ENCODE measurements at places on chromosomes 7 and 10.

GRCh38 chr7:18978108-18978495 is 139.3 kb downstream of the TWIST1 start:
- DNase-seq = peak; percentile 75

DNA sequence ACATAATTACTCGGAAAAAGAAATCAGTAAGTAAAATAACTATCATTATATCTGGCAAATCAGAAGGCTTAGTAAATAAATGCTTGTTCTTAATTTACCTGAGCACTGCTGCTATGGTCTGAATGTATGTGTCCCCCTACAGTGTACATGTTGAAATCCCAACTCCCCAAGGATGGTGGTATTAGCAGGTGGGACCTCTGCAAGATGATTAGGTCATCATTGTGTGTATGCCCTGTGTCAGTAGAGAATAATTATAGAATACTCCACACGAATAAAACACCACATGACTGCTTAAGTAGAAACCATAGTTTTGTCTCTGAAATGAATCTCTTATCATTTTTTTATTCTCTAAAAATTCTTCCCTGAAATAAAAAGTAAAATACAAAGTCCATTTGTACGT is 101.6 kb downstream of the RNF133 start:
- DNase-seq = no peak

DNA sequence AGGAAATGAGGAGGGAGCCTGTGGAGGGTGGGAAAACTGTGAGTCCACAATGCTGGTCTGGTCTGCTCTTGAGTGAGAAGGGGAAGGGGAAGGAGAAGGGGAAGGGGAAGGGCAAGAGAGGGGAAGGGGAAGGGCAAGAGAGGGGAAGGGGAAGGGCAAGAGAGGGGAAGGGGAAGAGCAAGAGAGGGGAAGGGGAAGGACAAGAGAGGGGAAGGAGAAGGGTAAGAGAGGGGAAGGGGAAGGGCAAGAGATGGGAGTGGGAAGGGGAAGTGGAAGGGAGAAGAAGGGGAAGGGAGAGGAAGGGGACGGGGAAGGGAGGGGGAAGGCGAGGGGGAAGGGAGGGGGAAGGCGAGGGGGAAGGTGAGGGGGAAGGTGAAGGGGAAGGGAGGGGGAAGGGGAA is 213.2 kb downstream of the GRM8 start:
- DNase-seq = no peak

GRCh38 chr7:31019509-31019908 is 32.6 kb upstream of the ADCYAP1R1 start:
- no peak for DNase-seq

DNA sequence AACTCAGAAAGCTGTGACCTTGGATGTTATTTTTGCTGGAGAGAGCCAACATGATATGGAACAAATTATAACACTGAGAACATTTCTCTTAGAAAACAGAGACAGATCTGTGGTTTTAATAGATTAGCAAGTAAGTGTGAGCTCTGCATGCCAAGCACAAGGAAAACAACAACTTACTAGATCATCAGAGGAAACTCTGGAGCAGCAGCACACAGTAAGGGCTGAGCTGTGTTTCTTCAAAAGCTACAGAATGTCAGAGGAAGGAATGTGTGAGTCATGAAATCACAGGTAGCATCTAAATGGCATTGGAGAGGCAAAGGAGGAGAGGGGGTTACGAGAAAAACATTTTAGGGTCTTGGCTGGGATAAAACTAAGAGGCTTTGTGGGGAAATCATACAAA is 283.4 kb upstream of the FZD8 start:
- DNase-seq = no peak

GRCh38 chr10:74909670-74910069 is 83.3 kb downstream of the KAT6B start:
- no peak for DNase-seq

DNA sequence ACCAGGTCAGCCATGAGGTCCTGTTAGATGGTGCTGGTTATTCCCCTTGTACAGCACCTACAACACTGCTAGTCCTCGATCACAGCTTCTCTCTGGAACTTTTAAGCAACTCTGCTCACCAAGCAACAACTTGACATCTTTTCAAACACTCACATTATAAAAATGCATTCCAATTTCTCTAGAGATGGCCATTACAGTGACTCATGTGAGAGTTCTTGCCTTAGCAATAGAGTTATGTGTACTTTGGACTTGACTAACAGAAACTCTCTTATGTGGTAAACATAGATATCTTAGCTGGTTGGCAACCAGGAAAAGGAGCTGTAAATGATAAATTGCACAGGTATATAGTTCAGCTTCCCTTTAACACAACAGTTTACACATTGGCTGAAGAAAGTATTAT is 122.2 kb downstream of the PDE1C start:
- no peak for DNase-seq

DNA sequence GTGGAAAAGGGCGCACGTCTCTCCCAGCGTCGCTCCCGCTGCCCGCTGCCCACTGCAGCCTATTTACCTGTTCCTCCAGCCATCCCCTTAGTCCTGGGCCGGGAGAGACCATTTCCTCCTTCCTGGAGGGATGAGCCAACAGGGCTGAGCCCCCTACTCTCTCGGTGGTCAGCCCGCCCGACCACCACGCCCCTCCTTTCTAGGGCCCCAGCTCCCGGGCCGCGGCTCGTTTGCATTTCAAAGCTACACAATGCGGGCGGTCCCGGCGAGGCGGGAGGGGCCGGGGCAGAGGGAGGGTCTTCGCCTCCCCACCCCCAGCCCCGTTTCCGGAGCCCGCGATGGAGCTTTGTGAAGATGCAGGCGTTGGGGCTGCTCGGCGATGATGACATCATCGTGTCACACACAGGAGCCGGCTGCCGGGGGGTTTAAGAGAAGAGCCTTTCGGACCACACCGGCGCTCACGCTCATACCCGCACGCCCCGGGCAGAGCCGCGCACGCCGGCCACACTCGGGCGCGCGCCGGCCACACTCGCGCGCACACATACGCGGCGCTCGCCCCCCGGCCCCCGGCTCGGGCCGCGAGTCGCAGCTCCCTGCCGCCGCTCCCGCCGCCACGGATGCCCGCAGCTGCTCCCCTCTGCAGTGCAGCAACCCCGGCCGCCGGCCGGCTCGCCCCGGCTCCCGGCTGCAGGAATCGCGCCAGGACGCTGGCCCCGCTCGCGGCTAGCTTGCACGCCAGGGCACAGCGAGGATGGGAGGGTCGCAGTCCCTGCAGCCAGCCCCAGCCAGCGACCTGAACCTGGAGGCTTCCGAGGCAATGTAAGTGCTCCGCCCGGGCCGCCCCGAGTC is 107.7 kb upstream of the BTBD16 start:
- DNase-seq = no peak

DNA sequence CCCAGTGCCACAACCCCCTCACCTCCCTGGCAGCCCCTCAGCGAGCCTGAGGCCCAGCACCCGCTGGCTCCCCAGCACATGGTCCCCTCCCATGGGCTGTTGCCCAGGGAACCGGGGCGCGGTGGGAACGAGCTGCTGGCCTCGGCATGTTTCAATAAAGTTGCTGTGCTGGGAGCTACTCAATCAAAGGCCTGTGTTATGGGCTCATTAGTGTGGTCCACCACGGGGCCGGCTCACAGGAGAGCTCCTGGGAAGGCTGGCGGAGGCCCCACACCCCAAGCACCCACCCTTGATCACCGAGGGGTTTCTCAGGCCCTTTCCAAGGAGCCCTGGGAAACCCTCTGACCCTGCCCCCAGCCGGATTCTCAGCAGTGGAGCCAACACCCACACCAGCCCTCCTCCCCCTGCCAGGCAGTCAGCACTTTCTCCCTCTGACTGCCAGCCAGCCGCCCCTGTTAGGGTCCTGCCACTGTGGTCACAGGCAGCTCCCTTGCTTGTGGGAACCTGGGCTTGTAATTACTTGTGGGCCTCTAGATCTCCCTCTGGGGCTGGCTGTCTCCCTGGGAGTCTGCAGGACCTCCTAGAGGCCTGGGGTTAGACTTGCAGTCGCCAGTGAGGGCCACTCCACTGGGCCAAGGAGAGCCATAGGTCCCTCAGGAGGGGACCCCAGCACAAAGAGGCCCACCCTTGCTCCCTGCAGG is 24.8 kb upstream of the TRIM8 start:
- DNase-seq = no peak

DNA sequence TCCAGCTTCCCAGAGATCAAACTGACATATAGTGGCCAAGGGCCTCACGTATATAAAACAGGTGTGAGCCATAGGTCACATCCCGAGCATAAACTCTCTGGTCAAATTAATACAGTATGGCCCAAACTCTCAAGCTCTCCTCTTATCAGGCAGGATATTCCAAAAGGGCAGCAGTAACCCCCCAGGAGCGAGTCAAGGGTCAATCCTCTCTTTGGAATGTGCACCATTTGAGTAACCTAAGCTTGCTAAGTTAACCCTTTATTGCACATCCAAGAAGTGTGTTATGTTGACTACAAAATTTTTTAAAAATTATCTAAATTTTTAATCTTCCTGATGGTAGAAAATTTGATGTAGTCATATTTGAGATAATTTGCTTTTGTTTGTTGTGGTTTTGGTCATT is 4.5 kb upstream of the TRIM24 start:
- DNase-seq = no peak

DNA sequence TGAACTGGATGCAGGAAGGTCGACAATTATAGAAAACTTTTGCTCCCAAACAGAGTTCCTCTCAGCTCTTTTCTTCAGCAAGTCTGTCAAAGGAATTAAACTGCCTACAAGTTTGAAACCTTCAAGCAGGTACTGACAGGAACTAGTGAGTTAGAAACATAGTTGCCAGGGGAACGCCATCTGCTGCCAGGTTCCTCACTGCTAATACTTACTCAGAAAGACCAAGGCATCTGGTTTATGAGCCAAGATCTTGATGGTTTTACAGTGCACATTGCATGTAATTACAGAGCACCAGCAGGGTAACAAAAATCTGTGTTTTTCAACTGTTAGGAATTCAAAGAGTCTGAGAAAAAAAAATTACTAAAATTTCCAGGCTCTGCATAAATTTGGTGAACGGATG is 300.0 kb upstream of the NRG3 start:
- DNase-seq = no peak

GRCh38 chr7:159007364-159007995 is 137.2 kb downstream of the VIPR2 start:
- DNase-seq = no peak

GRCh38 chr10:24866604-24867583 is 85.5 kb downstream of the PRTFDC1 start:
- no peak for DNase-seq

DNA sequence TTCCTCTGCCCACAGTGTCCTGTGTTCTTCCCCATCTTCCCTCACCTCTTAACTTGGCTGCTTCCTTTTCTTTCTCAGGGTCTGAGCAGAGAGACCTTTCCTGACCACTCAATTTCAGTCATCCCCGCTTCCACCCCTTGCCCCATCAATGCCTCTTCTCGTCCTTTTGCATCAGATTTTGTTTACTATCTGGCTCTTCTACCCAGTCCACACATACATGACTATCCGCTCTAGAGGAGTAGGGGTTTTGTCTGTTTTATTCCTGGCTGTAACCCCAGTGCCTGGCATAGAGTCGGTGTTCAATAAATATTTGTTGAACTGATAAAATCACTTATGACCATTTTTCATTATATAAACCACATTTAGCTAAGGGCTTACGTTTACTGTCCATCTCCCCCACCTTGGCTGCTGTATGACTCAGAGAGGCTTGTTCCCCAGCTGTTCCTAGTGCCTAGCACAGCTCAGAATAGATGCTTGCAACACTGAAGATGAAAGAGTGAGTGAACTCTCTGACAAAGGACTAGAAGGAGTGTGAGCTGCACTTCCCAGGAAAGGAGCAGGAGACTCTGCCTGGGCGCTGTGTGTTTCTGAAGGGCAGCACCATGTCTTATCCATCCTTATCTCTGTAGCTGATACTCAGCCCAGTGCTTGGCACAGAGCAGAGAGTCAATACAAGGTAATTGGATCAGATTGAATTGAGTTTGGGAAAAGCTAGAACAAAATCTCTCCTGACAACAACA is 21.9 kb downstream of the ARID5B start:
- DNase-seq = no peak

DNA sequence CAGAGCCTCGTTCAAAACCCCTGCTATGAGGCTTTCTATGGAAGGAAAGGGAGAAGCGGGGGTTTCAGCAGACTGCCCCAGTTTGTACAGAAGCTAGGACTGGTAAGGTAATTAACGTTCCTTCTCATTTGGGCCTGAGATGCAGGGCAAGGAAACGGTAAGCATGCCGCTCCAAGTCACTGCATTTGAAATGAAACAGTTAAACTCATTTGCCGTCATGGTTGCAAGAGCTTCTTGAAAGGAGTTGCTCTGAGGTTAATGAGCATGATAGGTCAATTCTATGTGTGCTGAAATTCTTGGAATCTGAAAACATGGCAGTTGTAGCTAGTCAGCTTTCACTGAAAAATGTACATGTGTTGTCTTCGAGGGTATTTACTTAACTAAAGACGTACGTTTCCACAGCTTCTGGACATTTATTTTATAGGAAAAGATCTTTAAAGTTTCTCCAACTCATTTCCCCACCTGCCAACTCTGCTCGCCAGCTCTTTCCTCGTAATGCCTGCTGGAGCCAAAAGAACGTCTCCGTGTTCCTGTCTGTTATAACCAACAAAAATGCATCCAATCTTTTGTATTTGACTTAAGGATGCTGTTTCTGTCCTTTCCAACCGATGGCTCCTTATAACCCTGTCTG is 73.3 kb downstream of the ADAM12 start:
- DNase-seq = no peak

GRCh38 chr7:30921540-30922401 is 10.1 kb downstream of the AQP1 start:
- no peak for DNase-seq

GRCh38 chr7:45342236-45342635 is 184.6 kb downstream of the RAMP3 start:
- no peak for DNase-seq

- no peak for DNase-seq
Observed at GRCh38 chr7:95056107-95056739, 148.8 kb downstream of the PPP1R9A start.

DNA sequence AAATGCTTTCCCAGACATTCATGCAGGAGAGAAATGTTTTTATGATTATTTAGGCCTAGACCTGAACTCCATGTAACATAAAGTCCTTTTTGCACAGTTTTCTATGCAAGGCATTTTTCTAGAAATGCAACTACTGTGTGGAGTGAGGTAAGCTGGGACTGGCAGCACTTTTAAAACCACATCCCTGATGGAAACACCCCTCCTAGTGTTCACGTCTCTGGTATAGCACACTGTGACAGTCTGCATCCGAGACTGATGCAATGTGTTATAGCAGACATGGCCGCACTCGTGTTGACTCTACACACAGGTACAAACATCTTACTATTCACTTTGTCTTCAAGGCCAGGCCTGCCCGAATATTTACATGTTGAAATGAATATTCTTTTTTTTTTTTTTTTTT is 19.3 kb upstream of the ERCC6 start:
- DNase-seq = no peak

GRCh38 chr10:51867956-51868355 is 168.6 kb upstream of the CSTF2T start:
- no peak for DNase-seq

DNA sequence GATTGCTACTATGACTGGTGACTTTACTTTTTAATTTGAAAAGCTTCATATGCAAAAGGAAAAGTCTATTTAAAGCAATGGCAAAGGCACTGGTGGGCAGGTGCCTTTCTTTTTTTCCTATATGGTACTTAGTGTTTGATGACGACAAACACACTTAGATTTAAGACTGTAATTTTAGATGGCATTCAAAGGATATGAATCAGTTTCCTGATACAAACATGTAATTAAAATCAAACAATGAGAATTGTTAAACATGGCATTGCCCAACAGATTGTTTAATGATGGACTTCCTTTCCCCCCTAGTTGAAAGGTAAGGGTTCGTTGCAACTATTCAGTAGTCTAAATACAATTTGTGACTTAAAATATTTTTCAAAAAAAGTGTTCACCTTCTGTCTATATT is 106.5 kb upstream of the SEMA3C start:
- DNase-seq = no peak

- no peak for DNase-seq
Observed at GRCh38 chr7:46852795-46853194, 729.1 kb downstream of the TNS3 start.

GRCh38 chr10:88004451-88004850 is 141.0 kb downstream of the PTEN start:
- DNase-seq = peak; percentile 24

All from HS-27A (cell line).